ENCODE measurements at places on chromosomes 1 and 21.

GRCh38 chr1:107640207-107640606 lies 324.8 kb downstream of the VAV3 start:
- no peak for DNase-seq

DNA sequence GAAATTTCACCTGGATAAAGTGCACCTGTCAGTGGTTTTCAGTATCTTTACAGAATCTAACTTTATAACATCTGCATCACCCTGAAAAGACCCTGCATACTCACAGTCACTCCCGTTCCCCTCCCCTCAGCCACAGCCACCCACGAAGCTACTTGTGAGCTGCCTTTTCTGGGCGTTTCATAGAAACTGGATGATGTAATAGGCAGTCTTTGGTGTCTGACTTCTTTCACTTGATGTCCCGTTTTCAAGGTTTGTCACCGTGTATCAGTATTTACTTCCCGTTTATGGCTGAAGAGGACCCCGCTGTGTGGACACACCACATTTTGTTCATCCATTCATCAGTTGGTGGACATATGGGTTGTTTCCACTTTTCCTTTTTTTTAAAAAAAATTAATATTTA lies 47.8 kb upstream of the LRRC3 start:
- DNase-seq, result no peak

DNA sequence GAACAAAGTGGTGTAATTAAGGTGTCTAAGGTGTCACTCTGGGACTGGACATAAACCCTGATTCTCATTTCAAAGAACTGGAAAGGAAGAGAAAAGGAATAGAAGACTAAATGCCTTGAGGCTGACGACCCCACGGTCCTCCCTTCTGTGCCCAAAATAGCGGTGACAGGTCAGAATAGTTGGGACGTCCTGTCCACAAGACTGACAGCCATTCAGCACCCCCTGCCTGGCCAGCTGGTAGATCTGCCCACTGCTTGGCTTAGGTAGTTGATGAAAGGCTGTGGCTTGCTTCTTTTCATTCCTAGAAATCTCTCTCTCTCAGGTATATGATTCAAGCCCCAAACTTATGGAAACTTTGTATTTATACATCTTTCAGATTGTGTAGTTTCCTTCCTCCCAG lies 26.4 kb upstream of the CREG1 start:
- no peak for DNase-seq

DNA sequence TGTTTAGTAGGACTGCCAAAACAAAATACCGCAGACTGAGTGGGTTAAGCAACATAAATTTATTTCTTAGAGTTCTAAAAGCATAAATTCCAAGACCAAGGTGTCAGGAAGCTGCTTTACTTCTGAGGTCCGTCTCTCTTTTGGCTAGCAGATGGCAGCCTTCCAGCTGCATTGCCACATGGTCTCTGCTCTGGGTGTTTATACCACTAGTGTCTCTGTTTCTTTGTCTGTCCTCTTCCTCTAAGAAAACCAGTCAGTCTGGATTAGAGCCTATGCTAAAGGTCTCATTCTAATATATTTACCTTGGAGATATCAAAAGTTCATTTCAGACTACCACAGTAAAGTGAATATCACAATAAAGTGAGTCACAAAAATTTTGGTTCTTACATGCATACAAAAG lies 519.8 kb downstream of the COL11A1 start:
- no peak for DNase-seq

DNA sequence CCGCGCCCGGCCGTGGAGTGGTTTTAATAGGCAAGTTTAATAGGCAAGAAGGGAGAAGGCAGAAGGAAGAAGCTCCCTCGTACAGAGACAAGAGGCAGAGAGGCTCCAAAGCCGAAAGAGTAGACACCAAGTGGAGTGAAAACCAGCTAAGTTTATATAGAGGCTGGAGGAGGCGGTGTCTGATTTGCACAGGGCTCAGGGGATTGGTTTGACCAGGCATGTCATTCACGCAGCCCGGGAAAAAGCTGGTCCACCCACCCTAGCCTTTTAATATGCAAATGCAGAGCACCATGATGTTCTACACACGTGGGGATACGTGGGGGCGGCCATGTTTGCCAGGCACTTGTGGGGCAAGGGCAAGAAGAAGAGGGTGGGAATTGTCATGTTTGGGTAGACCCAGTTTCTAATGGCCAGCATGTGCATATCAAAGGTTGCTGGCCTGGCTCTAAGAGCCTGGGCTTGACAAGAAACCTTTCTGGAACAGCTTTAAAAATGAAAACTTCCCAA lies 18.0 kb upstream of the SOD1 start:
- no peak for DNase-seq

DNA sequence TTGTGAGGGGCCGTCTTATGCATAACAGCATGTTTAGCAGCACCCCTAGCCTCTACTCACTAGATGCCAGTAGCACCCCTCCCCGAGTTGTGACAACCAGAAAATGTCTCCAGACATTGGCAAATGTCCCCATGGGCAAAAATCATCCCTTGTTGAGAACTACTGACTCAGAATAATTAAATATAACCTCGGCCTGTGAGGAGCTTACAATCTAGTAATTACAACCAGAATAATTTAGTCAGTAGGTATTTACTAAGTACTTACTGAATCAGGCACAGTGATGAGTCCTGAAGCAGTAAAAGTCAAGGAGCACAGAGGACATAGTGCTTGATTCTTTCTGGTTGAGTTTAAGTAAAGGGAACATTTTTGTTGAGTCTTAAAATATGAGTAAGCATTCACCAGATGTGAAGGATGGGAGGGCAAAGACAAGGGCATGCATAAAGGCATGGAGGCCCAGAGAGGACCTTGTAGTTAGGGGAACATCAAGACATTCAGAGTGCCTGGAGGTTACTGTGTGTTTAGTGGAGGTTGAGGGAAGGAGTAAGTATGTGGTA lies 44.1 kb upstream of the KCNQ4 start:
- no peak for DNase-seq

- no peak for DNase-seq
These were observed 191.2 kb downstream of the GABPA start for GRCh38 chr21:25925936-25926335.

Data from effector CD4-positive, alpha-beta T cell (primary cell).